ENCODE measurements at places on chromosomes 2 and 18. TPM values are rescaled to one million over a fixed set of nuclear protein-coding genes. Genes with fewer than 3 reads are reported as not detected.

- DNase-seq, result no peak
Measured at GRCh38 chr18:22683786-22684185, 249.3 kb upstream of the RBBP8 start.

- DNase-seq, result peak; percentile 42
Measured at GRCh38 chr18:36610661-36611060, 218.1 kb downstream of the TPGS2 start.

DNA sequence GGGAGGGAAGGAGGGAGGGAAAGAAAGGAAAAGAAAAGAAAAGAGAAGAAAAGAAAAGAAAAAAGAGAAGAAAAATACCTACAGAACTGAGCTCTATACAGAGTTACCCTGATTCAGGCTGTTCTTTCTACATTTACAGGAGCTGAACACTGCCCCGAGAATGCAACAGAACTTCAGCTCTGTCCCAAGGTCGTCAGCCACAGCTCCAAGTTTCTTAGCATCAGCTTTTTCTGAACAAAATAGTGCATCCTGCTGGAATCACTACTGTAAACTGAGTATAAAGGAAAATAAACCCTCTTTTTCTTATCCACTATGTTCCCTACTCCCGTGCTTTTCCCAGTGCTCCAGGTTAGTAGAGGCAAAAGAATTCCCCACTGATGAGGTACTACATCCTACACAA is 4.7 kb upstream of the PPP4R1 start:
- DNase-seq, result no peak

DNA sequence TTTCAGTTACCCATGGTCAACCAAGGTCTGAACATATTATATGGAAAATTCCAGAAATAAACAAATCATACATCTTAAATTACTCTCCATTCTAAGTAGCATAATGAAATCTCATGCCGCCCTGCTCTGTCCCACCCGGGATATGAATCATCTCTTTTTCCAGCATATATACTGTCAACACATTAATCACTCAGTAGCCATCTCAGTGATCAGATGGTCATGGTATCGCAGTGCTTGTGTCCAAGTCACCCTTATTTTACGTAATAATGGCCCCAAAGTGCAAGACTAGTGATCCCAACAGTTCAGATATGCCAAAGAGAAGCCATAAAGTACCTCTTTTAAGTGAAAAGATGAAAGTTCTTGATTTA is 43.8 kb downstream of the OSBPL6 start:
- DNase-seq, result no peak

DNA sequence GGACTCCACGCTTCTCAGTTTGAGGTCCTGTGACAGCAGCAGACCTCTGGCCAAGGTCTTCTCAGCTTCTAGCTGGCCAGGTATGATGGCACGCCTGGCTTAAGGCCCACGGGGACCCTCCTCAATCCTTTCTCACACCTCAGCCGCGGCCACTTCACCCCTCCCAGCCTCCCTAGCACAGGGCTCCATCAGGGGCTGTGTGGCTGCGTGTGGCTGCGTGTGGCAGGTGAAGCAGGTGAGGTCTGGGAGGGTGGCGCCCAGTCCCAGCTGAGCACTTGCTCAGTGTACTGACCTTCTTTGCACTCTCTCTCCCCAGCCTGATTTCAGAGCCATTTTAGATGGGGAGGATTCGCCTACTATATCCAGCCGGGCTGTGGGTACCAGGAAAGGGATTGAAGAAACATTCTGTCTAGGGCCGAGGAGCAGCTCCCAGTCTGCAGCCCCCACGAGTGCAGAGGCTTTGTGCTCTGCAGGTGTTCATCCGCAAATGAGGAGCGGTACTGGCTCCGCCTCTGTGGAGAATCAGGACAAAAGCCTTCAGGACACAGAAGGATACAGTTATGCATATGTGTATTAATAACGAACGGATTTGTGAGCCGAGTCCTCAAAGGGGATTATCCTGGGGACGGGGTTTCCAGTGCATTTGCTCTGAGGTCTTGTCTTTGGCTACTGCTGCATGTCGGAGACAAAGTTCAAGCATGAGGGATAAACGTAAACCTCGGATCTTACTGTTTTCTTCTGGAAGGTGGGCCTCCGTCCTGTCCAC is 236.9 kb upstream of the RAB6C start:
- no peak for DNase-seq

- DNase-seq, result no peak
Measured at GRCh38 chr2:37711831-37712230, 40.4 kb upstream of the CDC42EP3 start.

DNA sequence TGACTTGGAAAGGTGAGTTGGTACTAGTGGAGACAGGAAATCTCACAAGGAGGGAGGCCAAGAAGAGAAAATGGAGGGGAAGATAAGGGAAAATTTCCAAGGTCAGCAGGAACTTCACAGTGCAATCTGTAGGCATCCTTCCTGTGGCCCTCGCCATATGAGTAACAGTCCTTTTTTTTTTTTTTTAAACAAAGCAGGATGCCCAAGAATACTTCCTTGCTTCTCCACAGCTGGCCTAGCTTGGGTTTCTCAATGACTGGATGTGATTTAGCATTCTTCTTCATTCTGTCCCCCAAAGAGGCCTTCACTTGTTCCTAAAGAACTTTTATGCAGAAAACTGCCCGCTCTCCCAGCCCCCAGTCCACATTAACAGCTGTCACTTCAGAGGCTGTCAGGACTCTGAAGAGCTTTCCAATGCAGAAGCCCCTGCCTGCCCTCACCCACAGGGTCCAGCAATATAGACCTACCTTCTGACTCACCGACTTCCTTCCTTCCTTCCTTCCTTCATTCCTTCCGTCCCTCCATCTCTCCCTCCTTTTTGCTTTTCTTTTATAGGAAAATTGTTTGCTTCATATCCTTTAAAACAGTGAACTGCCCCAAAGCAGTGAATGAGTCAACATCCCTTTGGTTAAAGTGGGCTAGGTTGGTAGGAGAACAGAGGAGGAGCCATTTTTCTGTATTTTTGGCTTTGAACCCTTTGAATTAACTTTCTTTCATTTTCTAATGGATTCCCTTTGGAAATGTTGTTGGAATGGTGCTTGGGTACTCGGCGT is 172.0 kb downstream of the MGAT5 start:
- DNase-seq, result no peak

Gene DSC1
- not detected for total RNA-seq

Gene SLC16A14
- total RNA-seq, result not detected

Gene FOXD4L1
- total RNA-seq, result not detected
